ENCODE measurements at places on chromosomes 1 and 21.

DNA sequence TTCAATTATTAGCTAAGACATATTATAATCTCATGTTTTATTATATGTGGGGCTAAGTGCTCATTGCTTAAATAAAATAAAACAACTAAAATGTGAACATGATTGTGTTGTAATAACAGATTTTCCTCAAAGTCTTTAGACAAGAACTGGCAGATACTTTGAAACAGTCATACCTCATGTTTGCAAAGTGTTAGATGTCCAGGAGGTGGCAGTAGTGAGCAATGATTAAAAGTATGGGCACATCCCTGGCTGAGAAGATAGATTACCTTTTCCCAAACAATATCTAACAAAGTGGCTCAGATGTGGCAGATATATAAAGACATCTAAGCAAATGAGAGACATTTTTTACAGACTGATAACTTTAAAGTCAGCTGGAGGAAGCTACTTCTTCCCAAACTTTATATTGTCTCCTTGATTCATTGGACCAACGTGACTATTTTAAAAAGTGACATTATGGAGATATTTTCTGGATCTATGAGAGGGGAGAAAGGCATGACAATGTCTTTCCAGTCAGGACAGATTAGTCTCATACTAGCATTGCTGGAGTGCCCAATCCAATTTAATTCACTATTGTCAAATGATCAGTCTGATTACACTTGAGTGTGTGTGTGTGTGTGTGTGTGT is 269.8 kb downstream of the S1PR1 start:
- peak; percentile 37 for DNase-seq

GRCh38 chr21:35102488-35103371 is 53.6 kb upstream of the RUNX1 start:
- DNase-seq = no peak

DNA sequence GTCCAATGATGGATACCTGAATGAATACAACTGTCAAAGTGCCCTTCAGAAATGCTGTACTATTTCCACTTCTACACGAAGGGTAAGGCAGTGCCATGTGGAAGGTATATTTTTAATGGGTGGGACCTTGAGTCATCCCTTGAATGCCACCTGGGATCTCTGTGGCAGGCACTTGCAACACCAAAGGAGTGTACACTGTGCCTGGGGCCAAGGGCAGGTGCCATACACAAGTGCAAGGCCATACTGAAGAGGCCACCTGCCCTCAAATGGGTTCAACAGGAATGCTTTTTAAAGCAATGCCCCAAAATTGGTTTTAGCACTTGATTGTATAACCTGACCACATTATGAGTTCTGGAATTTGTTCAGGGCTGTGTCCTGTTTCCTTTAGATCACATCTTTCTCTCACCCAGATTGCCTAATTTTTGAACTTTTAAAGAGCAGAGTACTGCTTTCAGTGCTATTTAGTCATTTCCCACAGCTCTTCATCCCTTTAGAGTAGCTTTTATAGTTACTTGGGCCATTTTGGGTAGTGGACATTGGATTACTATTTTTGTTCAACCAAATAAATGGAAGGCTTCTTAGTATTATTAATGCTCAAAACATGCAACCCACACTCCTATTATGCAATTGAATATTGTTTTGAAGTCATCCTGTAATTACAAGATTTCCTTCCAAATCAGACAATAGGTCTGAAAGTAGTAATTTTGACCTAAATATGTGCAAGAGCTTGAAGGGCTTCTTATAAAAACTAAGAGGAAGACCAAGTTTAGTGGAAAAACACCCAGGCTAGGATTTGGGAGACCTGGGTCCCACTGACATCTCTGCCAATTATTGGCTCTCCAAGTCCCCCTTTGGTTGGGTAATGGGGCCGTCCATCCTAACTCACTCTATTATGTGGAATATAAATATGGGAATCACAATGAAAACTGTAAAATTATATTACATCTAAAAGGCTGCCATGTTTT is 57.2 kb downstream of the LEPR start:
- DNase-seq = no peak

DNA sequence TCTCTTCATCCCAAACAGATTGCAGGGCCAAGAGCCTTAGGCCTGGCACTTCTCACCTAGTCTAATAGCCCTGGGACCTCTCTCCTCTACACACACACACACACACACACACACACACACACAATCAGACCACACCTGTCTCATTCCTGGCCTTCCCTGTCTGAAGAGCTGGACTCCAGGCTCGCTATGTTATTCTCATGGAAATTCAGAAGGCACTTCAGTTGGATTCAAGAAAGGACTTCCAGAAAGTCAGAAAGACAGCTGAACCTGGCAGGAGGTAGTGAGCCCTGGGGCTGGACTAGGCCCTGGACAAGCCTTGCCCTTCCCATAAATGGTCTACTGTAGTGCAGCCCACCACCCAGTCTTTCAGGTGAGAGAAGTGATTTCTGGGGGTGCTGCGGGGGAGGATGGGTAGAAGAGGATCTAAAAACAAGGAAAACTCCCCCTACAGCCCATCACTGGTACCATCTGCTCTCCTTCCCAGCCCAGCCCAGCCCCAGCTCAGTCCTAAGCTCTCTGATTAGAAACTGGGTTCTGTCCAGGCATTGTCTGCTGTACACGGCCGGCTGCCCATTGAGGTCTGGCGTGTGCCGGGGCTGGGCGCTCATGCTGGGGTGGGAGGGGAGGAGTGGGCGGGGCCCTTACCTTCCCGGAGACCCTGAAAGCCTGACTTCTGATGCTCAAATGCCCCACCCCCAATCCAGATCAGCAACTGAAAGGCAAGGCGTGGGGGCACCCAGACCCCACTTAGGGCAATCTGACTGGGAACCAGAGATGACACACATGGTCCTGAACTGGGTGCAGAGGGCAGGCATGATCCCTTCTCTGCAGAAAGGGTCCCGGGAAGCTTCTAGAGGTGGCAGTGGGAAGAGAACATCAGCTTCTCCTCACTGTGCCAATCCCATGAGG is 2.5 kb downstream of the KIF21B start:
- no peak for DNase-seq

- no peak for DNase-seq
Observed at GRCh38 chr1:225427235-225428067, at the start of gene LBR. Gene LBR, minus strand, starts transcription at chr1:225428038. Its CDS starts 3,963 bp downstream, at chr1:225424075.

- peak; percentile 71 for DNase-seq
Observed at GRCh38 chr1:2554621-2555387, 1.4 kb upstream of the TNFRSF14 start.

- no peak for DNase-seq
Observed at GRCh38 chr1:231847612-231848397, 221.2 kb downstream of the DISC1 start.

GRCh38 chr1:214344897-214345296 is 63.9 kb downstream of the SMYD2 start:
- DNase-seq = no peak

- peak; percentile 70 for DNase-seq
Observed at GRCh38 chr1:27365372-27366112, 1.2 kb downstream of the MAP3K6 start.

DNA sequence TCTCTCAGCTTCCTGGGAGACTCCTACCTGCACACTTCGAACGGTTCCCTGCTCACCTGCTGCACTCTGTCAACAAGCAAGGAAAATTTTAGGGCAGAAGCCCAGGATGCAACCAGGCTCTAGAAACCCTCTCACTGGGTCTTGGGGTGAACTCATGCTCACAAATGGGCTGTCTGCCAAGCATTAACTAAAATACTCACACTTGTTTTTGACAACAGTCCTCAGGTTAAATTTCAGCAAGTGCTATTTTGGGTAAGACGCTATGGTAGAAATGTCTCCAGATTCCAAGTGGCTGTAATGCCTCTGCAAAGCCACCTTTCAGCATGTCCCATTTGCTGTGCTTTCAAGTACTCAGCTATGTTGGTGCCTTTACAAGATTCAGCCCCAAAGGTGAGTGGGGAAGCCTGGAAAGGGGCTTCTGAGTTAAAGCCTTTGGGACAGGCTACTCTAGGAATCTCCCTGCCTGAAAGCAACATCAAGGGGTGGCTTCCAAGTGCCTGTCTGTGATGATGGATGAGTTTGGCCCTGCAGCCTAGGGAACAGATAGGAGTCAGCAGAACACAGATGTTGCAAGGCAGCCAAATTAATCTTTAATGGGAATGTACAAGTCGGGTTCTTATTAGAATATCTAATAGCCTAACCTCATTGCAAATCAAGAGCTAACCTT is 211.9 kb upstream of the SPAG17 start:
- DNase-seq = no peak

DNA sequence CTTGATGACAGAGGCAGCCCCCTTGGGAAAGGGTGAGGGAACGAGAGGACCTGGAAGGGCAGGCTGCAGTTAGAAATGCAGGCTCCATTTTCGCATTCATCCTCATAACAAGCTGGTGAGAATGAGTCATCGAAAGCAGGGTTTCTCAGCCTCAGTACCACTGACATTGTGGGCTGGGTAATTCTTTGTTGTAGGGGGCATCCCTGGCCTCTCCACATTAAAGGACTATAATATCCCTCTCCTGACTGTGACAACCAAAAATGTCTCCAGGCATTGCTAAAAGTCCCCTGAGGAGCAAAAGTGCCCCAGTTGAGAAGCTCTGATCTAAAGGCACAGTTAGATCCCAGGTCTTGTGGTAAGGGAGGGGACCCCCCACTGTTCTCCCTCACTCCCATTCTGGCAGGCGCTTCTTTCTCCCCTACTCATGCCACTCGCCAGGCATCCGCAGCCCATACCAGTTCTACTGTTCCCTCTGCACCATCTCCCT is 20.4 kb downstream of the KCNN3 start:
- DNase-seq = peak; percentile 54

Measured in T-helper 2 cell (primary cell).